ENCODE measurements at places on chromosomes 16 and 17.

DNA sequence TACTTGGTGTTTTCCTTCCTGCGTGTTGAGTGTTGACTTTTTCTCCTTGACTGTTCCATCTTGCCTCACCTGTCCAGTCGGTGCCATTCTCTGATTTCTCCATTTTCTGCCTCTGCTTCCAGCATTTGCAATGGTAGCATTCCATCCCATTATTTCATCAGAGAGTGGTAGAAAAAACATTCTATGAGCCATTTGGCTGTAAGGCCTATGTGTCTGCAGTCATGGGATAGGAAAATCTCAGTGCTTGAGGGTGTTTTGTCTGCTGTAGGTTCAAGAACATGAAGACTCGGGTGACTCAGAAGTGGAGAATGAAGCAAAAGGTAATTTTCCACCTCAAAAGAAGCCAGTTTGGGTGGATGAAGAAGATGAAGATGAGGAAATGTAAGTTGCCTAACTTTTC, 2.7 kb downstream of the UTP18 start:
- DNase-seq = no peak

- DNase-seq = no peak
Measured at GRCh38 chr17:30405161-30405560, 26.4 kb downstream of the CPD start.

- no peak for DNase-seq
Measured at GRCh38 chr16:88923926-88924833, 52.8 kb downstream of the CBFA2T3 start.

- no peak for DNase-seq
Measured at GRCh38 chr17:81251709-81252301, 12.7 kb downstream of the NDUFAF8 start.

GRCh38 chr16:85571563-85571812, 41.6 kb upstream of the GSE1 start:
- DNase-seq = no peak

DNA sequence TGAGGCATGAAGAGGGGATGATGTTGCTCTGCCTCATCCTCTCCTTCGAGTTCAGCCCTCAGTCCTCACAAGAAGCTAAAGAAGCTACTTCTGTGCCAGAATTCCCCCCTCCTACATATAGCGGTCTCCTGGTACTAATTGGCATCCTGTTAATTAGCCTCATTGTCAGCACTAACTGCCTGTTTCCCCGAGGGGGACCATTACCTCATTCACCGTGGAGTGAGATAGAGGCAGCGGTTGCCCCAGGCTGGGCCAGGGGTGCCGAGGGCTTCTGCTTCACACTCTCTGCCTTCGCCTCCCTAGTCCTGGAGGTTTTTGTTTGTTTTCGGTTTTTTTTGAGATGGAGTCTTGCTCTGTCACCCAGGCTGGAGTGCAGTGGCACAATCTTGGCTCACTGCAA, 5.7 kb upstream of the MINK1 start:
- no peak for DNase-seq

GRCh38 chr17:83009414-83010205, 69.8 kb upstream of the METRNL start:
- no peak for DNase-seq

DNA sequence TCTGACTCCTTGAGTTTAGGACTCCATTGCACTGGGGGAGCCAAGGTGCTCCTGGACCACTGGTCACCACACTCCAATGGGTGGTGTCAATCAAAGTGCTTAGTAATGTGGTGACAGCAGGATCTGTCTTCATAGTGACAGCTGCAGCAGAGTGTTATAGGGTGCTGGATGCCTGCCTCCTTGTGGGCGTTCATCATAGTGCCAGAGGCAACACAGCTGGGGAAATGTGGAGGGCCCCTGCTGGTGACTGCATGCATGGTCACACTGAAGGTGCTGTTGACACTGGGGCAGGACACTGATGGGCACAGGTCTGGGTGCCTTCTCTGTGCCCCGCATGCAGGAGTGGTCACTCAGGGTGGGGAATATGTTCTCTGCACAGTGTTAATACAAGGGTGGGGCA, 177.5 kb upstream of the CDH8 start:
- no peak for DNase-seq

DNA sequence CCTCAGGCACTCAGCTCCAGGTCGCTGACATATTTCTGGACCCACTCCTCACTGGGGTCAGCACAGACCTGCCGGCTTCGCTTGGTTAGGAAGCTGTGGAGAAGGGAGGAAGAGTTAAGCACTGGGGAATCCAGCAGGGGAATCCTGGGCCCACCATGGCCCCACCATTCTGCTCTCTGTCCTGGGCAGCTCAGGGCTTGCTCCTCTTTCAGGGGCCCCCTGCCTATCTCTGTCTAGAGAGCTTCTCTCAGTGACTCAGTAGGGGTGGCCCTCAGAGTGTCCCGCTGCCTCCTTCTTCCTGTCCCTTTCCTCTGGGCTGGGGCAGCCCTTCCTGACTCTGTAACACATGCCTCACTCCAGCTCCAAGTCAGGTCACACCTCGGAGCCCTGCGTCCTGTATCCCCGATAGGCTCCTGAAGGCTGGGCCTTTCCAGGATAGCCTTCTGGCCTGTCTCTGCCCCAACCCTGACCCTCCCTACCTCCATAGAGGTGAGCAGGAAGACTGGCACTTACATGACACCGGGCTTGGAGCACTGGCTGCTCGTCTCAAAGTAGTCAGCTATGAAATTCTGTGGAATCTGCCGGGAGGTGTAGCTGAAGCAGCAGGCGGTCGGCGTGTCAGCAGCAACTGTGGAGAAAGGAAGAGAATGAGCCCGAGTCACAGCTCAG, 1.1 kb downstream of the CCL3 start:
- DNase-seq = no peak

- DNase-seq = peak; percentile 64
Measured at GRCh38 chr17:75289832-75290337, 652 bp upstream of the SLC25A19 start.

GRCh38 chr16:16001596-16002255, 52.3 kb downstream of the ABCC1 start:
- DNase-seq = no peak

DNA sequence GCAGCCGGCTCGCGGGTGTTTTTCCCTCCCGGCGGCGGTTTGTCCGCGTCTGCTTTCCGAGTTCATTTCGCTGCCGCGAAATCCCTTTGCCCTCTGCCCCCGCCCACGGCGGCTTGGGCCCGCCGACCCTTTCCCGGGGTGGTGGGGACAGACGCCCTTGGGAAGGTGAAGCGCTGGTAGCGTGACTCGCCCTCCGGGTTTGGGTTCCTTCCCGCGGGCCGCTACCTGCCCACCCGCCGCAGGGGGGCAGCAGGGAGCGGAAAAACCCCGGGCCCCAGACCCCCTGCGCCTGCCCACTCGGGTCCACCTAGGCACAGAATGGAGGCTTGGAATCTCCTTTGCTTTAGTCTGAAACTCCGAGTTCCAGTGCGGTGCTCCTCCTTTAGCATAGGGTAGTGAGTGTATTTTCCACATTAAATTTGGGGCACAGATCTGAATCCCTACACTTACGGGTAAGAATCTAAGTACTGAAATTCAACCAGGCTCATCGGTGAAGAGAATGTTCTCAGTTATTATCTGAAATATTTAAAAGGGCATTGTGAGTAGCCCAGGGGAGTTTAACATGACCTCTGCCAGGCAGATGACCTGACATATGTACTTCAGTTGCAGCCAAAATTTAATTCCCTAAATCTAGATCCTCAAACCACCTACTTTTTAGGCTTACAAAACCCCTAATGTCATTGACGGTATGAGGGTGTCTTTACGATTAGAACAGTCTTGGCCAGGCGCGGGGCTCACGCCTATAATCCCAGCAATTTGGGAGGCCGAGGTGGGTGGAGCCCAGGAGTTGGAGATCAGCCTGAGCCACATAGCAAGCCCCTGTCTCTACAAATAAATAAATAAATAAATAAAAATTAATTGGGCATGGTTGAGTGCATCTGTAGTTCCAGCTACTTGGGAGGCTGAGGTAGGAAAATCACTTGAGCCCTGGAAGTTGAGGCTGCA, 1.0 kb downstream of the NME2 start:
- DNase-seq = peak; percentile 26

Measured in effector memory CD4-positive, alpha-beta T cell (primary cell).